ENCODE measurements at places on chromosomes 16 and 17. TPM values are rescaled to one million over a fixed set of nuclear protein-coding genes. Genes with fewer than 3 reads are reported as not detected.

NGFR gene
- not detected for total RNA-seq

CX3CL1 gene
- total RNA-seq, result 89.1 TPM

MT4 gene
- total RNA-seq, result not detected

TMEM204 gene
- total RNA-seq, result 67.7 TPM

WFIKKN1 gene
- not detected for total RNA-seq

MLX gene
- 33.6 TPM for total RNA-seq

TBC1D3I gene
- total RNA-seq, result not detected

MEAK7 gene
- 22.6 TPM for total RNA-seq

LPO gene
- total RNA-seq, result not detected

TMEM231 gene
- total RNA-seq, result 20.6 TPM

HBQ1 gene
- total RNA-seq, result 0.97 TPM

NECAB2 gene
- total RNA-seq, result not detected

MYL4 gene
- 1.6 TPM for total RNA-seq

CCL1 gene
- not detected for total RNA-seq

COPZ2 gene
- total RNA-seq, result 9.1 TPM

CDH11 gene
- total RNA-seq, result 15.4 TPM

LAT gene
- total RNA-seq, result 0.32 TPM

HYDIN gene
- not detected for total RNA-seq

Measured in bladder microvascular endothelial cell (primary cell).